RPMI7951 (cell line): ENCODE measurements at places on chromosomes 7 and 10. TPM values are rescaled to one million over a fixed set of nuclear protein-coding genes. Genes with fewer than 3 reads are reported as not detected.

DNA sequence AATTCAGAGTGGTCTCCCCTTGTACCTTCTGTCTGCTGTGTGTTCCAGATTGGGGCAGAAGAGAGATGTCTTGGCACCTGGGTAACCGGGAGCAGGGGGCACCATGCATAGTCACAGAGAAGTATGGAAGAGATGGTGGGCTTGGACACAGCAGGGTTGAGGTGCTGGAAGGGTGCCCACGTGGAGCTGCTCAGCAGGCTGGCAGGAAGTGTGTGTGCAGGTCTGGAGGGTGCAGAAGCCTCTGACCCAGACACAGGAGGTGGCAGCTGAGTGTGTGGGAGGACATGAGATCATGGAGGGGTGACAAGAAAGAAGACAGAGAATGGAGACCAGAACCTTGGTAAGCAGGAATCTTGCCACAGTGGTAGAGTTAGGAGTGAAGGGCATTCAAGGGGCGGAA, 42.3 kb upstream of the DUSP5 start:
- no peak for DNase-seq

- no peak for DNase-seq
Measured at GRCh38 chr7:100585511-100586265, at the start of gene LRCH4. TSS of gene LRCH4 (minus strand) at chr7:100586129. CDS start at chr7:100586100, 29 bp downstream.

DNA sequence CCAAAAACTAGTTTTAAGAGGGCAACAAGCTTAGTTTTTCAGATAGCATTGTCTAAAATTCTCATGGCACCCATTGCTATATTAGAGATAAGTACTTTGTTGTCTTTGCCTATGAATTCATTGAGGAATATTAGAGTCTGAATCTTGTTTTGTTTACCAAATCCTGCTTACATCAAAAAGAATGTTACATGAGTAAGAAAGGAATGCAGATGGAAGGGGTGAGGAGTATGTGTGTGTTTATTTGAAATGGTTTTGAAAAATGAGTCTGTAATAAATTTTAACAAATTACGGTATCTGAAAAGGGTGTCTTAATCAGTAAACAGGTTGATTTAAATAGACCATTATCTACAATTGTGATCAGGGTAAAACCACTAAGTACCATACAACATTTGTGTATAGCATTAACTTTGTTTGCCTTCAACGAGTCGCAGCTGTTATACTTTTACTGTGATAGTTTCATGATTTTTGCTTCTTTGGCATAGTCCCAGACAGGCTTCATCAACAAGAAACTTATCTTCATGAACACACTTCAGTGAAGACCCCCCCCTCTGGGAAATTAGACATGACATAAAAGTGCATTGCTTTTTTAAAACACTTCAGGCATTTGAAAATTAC, 1183.9 kb upstream of the C7orf33 start:
- DNase-seq, result no peak

DNA sequence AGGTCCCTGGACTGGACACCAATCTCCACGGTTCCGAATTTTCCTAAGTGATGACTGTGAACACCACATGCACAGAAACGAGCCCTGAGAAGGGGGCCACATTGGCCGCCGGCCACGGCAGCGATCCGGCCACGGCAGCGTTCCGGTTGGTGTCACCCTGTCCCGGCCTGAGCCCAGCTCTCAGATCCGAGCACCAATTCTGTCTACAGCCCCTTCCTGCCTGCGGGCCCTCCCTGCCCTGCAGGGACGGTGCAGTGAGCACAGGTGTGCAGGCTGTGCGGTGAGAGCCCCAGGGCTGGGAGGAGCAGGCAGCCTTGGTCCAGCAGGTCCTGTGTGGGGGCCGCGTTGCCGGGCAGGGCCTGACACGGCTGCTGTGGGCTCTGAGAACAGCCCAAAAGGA, 29.7 kb upstream of the GPR146 start:
- no peak for DNase-seq

DNA sequence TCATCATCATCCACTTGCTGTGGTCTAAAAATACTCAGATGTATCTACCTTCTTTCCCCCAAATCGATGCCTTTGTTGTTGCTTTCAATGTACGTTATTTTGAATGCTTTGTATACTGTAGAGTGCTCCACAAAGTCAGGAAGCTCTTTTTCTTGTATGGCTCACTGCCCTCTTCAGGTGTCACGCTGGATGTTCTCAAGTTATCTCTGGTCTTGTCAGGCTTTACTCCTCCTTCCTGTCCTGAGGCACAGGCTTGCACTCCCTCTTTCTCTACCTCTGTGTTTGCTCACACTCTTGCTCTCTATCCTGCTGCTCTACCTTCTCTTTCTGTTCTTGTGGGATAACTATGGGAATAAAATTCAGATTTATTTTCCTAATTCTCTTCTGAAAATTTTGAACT, 381.3 kb downstream of the NRG3 start:
- DNase-seq, result no peak

DNA sequence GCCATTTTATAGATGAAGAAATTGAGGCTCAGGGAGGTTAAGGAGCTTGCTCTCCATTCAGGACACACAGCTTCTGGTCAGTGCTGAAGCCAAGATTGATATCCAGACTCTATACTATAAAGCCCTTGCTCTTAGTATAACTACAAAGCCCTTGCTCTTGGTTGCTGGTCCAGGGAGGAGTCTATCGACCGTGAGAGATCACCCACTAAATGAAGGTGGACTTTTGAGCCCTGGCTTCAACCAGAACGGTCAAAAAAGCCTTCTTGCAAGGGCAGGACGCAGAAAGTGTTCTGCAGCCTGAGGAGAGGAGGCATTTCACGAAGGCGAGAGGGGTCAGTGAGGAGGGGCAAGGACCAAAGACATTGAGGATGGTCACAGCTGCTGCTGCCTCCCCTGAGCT, 176.3 kb downstream of the CYP26A1 start:
- DNase-seq, result no peak

Gene ANXA8
- 0.12 and 0.29 TPM in 2 replicates for total RNA-seq

DNA sequence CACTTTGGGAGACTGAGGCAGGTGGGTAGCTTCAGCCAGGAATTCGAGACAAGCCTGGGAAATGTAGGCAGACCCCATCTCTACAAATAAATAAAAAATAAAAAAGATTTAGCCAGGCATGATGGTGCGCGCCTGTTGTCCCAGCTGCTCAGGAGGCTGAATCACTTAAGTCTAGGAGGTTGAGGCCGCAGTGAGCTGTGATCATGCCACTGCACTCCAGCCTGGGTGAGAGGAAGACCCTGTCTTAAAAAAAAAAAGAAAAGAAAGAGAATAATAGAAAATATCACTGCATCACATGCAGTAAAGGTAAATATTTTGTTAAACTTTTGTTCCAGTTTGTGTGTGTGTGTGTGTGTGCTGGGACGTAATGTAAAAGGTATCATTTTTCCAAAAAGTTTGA, 3.0 kb downstream of the STRIP2 start:
- DNase-seq, result no peak

DNA sequence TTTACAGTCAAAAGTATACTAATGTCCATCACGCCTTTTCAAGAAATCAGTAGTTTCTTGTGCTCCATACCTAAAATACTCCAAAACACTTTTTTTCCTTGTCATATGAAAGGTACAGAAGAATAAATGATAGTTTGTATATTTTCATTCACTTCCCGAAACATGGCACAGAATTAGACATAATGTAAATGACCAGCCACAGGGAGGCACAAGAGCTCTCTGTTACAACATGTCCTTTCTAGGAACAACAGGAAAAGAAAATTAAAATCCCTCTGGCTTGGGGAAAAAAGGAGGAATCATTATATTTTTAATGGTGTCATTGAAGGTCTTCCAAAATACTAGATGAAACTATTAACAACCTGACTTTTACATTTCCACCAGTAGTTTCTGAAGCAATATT, 331.2 kb downstream of the ACTR3B start:
- DNase-seq, result no peak

Gene MPP7
- 0.24 and 0.59 TPM in 2 replicates for total RNA-seq

- DNase-seq, result peak; percentile 19
Measured at GRCh38 chr10:60828489-60828852, 50.2 kb downstream of the CDK1 start.

Gene APBB1IP
- 6.4 TPM in 2 replicates for total RNA-seq

Gene HECW1
- total RNA-seq, result 12.9 and 18.3 TPM in 2 replicates

- DNase-seq, result no peak
Measured at GRCh38 chr10:48465860-48466521, 138.9 kb downstream of the ARHGAP22 start.

Gene CYP3A4
- not detected in 2 replicates for total RNA-seq

DNA sequence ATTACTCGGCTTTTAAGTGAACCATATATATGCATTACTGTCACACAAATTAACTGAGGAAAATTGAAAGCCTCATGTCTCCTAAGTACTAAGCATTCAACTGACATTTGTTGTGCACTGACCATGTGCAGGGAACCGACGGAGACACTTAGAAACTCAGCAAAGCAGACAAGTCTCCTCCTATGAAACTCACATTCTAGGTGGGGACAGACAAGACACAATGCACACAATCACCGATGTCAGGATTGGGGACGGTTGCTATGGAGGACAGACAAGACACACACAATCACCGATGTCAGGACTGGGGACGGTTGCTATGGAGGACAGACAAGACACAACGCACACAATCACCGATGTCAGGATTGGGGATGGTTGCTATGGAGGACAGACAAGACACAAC, 134.0 kb downstream of the PTPRN2 start:
- no peak for DNase-seq

GRCh38 chr10:21263839-21264238, 261.6 kb downstream of the SKIDA1 start:
- DNase-seq, result no peak

GRCh38 chr7:8637322-8637721, 203.9 kb downstream of the NXPH1 start:
- no peak for DNase-seq

Gene PRLHR
- total RNA-seq, result not detected in 2 replicates

DNA sequence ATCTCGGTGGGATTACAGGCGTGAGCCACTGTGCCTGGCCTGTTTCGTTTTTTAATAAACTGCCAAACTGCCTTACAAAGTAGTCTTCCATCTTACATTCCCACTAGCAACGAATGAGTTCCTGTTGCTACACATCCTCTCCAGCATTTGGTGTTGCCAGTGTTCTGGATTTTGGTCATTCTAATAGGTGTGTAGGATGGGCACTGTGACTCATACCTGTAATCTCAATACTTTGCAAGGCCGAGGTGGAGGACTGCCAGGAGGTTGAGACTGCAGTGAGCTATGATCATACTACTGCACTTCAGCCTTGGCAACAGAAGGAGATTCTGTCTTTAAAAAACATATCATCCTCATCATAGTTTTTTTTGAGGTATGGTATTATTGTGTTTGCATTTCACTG, 21.4 kb upstream of the RSBN1L start:
- peak; percentile 15 for DNase-seq

- no peak for DNase-seq
Measured at GRCh38 chr10:97383159-97383558, 18.0 kb downstream of the RRP12 start.

Gene VIPR2
- total RNA-seq, result not detected in 2 replicates

- no peak for DNase-seq
Measured at GRCh38 chr10:123454987-123455386, 211.2 kb upstream of the GPR26 start.

Gene C10orf53
- total RNA-seq, result not detected in 2 replicates

DNA sequence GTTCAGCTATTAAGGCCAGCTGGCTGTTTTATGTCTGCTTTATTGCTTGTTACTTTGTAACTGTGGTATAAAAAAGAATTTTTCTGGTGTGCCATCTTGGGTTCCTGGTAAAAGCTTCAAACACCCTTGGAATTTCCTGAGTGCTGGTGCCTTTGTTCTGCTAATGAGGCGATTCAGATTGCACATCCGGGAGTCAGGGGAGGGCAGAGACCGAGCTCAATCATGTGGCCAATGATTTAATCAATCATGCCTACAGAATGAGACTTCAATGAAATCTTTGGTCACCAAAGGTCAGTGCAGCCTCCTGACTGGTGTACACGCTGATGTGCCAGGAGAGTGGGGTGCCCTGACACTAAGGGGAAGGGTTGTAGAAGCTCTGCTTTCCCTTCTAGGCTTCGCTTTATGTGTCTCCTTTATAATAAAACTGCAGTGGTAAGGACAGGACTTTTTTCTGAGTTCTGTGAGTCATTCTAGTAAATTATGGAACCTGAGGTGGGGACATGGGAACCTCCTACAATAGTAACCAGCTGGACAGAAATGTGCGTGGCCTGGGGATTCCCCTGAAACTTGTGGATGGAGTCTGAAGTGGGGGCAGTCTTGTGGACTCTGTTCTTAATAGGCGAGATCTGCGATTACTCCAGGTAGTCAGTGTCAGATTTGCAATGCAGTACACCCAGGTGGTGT, 69.4 kb upstream of the OGDHL start:
- peak; percentile 39 for DNase-seq

Gene NRG3
- not detected in 2 replicates for total RNA-seq

- no peak for DNase-seq
Measured at GRCh38 chr7:129307592-129307991, 82.8 kb downstream of the AHCYL2 start.

- DNase-seq, result no peak
Measured at GRCh38 chr10:130411496-130412085, 275.4 kb downstream of the GLRX3 start.

GRCh38 chr7:4748231-4748681, 27.2 kb upstream of the AP5Z1 start:
- DNase-seq, result no peak

- no peak for DNase-seq
Measured at GRCh38 chr10:29712108-29712507, 77.3 kb upstream of the SVIL start.

GRCh38 chr7:30176463-30177109, 41.8 kb downstream of the MTURN start:
- no peak for DNase-seq

- no peak for DNase-seq
Measured at GRCh38 chr10:9634466-9634865, 1383.2 kb upstream of the CELF2 start.

- peak; percentile 70 for DNase-seq
Measured at GRCh38 chr10:132482090-132482800, 55.3 kb upstream of the INPP5A start.

Gene LIPK
- total RNA-seq, result not detected in 2 replicates

- peak; percentile 20 for DNase-seq
Measured at GRCh38 chr10:14032406-14032998, 298.2 kb downstream of the FRMD4A start.

DNA sequence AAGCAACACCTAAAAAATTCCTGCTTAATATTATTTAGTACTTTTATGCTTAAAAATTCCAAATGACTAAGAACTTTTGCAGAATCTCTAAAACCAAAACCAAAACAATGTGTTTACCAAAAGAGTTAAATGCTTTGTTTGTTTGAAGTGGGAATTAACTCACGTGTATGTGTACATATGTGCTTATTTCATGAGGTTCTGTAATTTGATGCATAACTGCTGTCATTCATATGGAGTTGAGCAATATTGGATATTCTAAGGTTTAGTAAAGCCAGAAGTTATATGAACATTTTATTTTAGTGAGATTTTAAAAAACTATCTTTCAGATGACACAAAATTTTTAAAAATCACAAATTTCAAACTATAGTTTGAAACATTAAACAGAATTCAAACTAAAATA, 157.1 kb downstream of the PIP4K2A start:
- DNase-seq, result no peak
